ENCODE measurements at places on chromosomes 6 and 20. TPM values are rescaled to one million over a fixed set of nuclear protein-coding genes. Genes with fewer than 3 reads are reported as not detected.

The PPP1R14C gene
- total RNA-seq = not detected

The SGK2 gene
- 0.11 TPM for total RNA-seq

The MYB gene
- 77.9 TPM for total RNA-seq

The ARG1 gene
- total RNA-seq = not detected

The ATXN1 gene
- total RNA-seq = 61.7 TPM

The HTR1E gene
- not detected for total RNA-seq

The MACROD2 gene
- total RNA-seq = not detected

The SOX18 gene
- 0.75 TPM for total RNA-seq

The OPRM1 gene
- total RNA-seq = not detected

The TINAG gene
- total RNA-seq = not detected

The HLA-DRA gene
- total RNA-seq = 88.4 TPM

The GJA10 gene
- not detected for total RNA-seq
